ENCODE measurements at places on chromosomes 1 and 21.

GRCh38 chr1:15064217-15064929 is 89.2 kb upstream of the TMEM51 start:
- DNase-seq = no peak

DNA sequence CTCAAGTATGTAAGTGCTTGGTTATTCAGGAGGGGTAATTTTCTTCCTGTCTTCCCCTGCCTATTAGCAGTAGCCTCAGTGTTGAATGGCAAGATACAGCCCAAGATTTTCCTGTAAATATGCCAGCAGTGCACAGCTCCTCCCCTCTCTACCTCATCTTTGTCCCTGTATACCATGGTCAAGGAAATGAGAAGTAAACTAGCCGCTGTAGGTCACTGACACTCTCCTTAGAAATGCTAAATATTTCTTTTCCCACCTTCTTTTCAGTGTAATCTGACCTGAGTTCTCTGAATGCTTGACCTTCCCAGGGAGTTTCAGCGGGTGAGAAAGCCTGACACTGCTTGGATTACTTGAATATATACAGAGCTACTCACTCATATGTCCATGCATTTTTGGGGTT is 84.1 kb upstream of the ZNF326 start:
- DNase-seq = no peak

GRCh38 chr1:59089036-59089798 is 207.7 kb upstream of the FGGY start:
- no peak for DNase-seq

- DNase-seq = no peak
Observed at GRCh38 chr1:192535916-192536664, 39.5 kb upstream of the RGS1 start.

GRCh38 chr1:195933835-195934234 is 674.4 kb downstream of the KCNT2 start:
- DNase-seq = no peak

DNA sequence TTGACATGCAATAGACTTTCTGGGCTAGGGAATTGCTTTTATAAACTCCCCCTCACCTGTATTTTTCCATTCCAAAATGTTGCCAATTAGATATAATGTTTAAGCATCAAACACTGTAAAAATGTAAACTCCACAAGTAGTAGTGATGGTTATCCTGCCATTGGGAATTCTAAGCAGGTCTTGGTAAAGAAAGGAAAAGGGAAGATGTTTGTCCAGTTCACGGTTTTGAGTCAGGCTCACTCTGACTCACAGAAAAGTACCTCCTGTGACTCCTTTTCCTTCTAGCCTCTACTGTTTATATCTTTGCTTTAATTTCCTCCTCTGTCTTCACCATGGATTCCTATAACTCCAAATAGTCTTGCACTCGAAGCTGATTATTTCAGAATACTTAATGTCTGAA is 19.0 kb upstream of the PTPN14 start:
- no peak for DNase-seq

- no peak for DNase-seq
Observed at GRCh38 chr1:179917601-179918429, 35.7 kb downstream of the TOR1AIP1 start.

DNA sequence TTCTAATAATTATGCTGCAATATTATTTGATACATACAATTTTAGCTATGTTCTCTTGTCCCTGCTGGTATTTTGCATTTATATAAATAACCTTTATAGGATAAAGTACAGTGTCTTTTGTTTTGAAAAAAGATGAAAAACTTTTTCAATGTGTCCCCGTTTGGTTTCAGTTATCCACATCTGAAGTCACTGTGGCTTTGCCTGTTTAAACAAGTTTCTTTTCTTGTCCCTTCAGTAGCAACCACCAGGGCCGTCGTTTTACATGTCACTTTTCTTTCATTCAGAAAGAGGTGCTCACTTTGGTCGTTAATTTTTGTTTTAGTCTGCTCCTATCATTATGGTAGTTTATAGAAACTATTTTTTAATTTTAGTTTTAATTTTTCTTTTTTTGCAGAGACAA is 41.4 kb downstream of the RABGAP1L start:
- no peak for DNase-seq

DNA sequence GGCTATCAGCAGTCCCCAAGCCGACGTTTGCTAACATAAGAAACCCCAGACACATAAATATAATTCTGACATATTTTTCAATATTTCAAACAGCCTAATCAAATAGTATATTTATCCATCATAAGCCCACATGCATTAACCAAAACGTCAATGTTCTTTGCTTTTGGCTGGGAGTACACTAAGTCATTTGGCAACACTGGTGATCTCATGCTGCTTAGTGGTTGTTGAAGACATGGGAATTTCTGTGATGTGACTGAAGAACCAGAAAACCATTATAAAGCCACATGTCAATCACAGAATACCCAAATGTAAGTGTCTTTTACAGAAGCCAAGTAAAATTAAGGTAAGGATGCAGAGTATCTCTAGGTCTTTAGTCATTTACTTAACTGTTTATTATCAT is 57.6 kb downstream of the PLPPR5 start:
- DNase-seq = no peak

- no peak for DNase-seq
Observed at GRCh38 chr1:28933277-28933676, 18.9 kb downstream of the EPB41 start.

DNA sequence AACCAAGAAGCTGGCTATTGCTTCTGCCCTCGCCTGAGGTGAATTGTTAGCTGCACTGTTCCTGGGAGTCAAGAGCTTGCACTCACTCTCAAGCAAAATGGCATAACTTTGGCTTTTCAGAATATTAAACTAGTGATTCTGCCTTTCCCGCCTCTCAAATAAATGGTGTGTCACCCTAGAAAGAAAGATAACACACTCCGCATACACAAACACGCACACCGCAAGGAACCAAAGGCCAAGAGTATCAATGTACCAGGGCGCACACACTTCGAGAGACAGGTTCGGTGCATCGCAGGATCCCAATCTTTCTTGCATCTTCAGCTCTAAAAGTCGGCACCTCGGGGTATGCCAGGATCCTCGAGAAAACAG is 470 bp upstream of the RTCA start:
- DNase-seq = no peak

- no peak for DNase-seq
Observed at GRCh38 chr1:6534248-6534822, 20.0 kb downstream of the NOL9 start.

Data from stimulated activated CD4-positive, alpha-beta T cell treated with anti-CD3 and anti-CD28 coated beads, Interleukin-1b, Interleukin-23, amount 100 ng/mL, for 1 hour (primary cell).